CD4-positive, CD25-positive, alpha-beta regulatory T cell (primary cell): ENCODE measurements at places on chromosomes 2 and 18.

DNA sequence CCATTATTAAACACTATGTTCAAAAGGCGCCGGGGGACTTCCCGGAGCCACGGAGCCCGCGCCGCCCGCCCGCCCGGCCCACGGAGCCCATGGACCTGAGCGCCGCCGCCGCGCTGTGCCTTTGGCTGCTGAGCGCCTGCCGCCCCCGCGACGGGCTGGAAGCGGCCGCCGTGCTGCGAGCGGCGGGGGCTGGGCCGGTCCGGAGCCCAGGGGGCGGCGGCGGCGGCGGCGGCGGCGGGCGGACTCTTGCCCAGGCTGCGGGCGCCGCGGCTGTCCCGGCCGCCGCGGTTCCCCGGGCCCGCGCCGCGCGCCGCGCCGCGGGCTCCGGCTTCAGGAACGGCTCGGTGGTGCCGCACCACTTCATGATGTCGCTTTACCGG, 197 bp downstream of the GDF7 start:
- DNase-seq: no peak

- no peak for DNase-seq
Observed at GRCh38 chr18:46274266-46274665, 170.1 kb downstream of the HAUS1 start.

- DNase-seq: no peak
Observed at GRCh38 chr18:55076643-55077218, 117.5 kb upstream of the CCDC68 start.

- no peak for DNase-seq
Observed at GRCh38 chr2:182941121-182941722, 74.8 kb upstream of the FRZB start.

DNA sequence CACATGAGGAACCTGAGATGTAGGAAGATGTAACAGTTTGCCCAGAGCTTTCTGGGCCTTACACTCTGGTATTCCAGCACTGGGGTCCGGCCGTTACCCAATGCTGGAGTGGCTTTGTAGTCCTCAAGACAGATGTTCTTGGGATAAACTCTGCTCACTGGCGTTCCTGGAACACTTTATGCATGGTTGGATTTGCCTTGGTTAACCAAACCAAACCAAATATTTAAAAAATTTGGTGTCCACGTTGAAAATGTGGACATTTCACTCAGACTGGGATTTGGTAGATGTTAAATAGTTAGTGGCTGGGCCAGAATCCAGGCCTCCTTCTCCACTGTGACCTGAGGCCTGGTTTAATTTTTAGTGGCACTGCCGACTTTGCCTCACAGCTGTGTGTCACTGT, 81.5 kb downstream of the ACOXL start:
- no peak for DNase-seq

GRCh38 chr2:14635391-14635871, 2.9 kb downstream of the LRATD1 start:
- no peak for DNase-seq

DNA sequence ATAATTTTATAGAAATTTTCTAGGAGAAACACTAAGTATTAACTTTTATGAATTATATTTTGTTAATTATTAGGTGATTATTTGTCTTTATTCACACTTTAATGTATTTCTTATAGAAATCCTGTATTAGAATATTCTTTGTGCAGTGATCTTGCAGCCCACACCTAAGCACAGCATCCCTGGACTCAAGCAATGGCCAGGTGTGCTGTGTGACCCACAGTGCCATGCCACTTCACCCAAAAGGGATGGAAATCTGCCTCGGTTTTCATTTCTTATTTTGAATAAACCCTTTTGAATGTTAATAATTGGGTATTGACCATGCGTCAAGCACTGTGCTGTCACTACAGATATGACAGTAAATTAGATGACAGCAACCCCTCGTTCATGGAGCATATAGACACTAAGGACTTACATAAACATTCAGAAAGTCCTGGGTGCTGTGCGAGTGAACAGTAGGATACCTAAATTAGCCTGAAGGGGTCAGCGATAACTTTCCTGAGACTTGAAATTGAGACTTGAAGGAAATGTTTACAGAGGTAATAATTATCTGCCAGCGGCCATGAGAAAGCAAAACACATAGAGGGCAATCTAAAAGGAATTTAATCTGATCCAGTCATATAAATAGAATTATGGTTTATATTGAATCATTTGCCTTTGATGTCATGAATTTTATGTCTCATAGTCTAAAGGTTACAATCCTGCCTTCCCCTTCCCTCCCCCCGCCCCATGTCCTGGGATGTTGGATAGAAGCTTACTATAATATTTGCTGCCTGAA, 52.7 kb upstream of the CALCRL start:
- DNase-seq: no peak
